Hematopoietic multipotent progenitor cell treated with erythropoietin and hydrocortisone succinate and interleukin-3 and kit ligand, for 15 days (in vitro differentiated cells): ENCODE measurements at places on chromosomes 6 and 20.

- DNase-seq, result peak; percentile 46
Observed at GRCh38 chr6:40308533-40309306, 278.4 kb downstream of the LRFN2 start.

- DNase-seq, result no peak
Observed at GRCh38 chr6:44451803-44452695, 64.5 kb downstream of the CDC5L start.

DNA sequence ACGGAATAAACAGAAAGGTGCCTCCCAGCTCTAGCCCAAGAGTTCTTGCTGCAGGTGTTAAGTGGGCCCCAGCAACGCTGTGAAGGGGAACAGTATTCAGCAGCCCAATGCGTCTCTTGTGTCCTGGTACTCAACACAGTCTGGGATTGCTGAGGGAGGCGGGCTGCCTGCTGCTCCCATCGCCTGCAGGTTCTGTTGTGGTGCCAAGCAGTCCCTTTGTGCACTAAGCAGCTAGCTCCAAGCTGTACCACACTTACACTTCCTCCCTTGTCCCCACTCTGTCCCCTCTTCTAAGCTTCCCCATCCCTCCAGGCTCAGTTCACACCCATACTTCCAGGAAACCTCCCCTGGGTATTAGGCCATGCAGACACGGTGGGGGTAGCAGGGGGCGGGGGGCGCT, 92.7 kb downstream of the AGPAT4 start:
- no peak for DNase-seq

- peak; percentile 46 for DNase-seq
Observed at GRCh38 chr6:139418481-139419132, 44.2 kb upstream of the CITED2 start.

GRCh38 chr6:122109075-122109474, 290.4 kb upstream of the HSF2 start:
- DNase-seq, result no peak

GRCh38 chr6:47047479-47048407, 5.6 kb upstream of the ADGRF1 start:
- peak; percentile 18 for DNase-seq

DNA sequence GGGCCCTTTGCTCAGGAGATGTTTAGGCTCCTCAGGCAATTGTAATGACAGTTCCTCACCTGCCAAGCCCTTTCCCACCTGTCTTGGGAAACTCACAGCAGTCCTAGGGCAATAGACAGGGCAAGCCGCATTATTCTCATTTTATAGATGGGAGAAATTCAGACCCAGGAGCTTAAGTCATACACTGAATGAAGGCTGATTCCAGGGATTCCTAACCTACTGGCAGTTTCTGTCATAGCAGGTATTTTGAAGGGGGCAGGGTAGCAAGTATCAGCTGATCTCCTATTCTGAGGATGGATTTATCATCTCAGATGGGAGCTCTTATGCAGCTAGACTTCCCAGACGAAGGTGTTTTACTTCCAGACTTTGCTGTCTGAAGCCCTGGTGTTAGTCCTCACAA, 61.4 kb upstream of the MYL9 start:
- DNase-seq, result no peak

DNA sequence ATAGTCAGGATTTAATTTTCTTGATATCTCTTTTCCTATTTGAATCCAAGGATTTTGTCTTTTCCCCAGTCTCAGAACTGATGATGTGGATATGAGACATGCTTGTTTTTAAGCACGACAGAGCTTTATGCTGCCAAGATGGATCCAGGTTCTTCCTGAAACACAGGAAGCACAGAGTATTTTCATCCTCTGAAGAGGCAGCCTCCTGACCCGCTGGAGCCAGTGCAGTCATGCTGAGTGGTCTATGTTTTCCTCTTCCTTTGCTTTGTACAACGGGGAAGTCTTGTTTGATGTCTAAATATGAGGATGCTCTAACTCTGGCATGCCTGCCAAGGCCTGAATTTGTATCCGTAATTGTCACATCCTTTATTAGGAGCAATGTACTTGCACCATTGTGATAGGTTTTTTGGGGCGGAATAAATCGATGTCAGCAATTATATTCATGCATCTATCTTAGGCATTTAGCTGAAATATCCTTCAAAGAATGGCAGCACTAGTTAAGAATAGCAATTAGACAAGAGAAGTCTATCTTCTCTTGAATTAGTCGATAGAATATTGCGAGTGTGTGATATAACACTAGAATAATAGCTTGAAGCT, 407.1 kb upstream of the JAG1 start:
- DNase-seq, result no peak

DNA sequence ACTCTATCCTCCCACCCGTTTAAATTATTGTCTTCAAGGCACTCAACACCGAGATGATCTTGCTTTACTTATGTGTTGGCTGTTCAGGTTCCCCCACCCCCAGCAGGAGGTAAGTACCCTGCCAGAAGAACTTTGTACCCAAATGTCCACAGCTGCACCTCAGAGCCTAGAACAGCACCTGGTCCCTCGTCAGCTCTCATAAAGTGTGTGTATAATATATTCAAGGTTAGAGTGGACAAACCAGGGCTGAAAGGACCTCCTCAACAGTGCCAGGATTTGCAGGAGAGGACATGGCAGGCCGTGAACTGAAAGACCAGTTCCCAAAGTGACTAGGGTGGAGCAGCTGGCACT, 5.9 kb upstream of the CPXM1 start:
- no peak for DNase-seq

GRCh38 chr6:133967347-133967746, 14.3 kb downstream of the TBPL1 start:
- no peak for DNase-seq

DNA sequence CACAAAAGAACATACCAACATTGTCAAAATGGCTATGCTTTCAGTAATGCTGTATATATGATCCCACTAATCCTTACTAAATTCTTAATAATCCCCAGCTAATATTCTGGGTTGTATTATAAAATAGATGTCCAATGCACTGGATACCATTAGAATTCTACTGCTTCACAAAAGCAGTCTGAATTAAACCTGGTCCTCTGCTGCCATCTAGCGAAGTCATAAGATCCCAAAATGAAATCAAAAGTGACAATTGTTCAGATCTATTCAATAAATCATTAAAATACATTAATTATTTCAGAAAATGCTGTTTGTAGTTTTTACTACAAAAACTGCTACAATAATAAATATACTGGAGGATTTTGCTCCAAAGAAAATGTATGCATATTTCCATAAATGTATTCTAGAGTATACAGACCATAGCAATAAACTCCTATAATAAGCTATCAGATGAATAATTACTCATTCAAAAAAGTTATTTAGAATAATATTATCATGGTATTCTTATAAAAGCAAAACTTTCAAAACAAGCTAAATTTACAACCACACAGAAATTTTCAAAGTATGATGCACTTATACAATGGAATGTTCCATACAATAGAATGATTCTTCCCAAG, 92.6 kb downstream of the RNGTT start:
- DNase-seq, result peak; percentile 67

DNA sequence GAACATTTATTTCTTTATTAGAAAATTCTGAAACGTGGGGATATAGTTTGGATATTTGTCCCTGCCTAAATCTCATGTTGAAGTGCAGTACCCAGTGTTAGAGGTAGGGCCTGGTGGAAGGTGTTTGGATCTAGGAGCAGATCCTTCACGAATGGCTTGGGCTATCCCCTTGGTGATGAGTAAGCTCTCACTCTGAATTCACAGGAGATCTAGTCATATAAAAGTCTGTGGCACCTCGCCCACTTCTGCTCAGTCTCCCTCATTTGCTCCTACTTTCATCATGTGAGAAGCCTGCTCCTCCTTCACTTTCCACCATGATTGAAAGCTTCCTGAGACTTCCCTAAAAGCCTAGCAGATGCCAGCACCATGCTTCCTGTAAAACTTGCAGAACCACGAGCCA, 96.8 kb upstream of the GJE1 start:
- no peak for DNase-seq

DNA sequence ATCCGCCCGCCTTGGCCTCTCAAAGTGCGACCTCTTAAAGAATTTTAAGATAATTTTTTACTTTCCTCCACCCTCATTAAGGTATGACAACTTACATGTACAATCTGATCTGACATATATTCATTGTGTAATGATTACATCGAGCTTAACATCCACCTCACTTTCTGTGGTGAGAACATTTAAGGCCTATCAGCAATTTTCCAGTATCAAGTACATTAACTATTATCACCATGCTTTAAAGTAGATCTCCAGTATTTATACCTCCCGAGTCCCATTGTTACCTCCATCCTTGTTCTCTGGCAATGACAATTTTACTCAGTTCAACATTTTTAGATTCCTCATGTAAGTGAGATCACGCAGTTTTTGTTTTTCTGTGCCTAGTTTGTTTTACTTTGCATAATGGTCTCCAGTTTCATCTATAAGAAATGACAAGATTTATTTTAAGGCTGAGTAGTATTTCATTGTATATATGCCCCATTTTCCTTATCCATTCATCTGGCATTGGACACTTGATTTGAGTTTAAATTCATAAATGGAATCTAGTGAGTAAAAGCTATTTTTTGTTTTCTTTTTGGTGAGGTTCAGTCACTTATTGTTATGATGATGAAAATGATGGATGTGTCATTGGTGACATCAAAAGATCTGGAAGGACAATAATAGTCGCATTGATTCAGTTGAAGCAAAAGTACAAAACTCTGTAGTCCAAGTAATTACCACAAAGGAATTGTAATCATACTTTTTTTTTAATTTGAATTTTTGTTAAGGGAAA, 87.0 kb downstream of the OR2B2 start:
- DNase-seq, result peak; percentile 41
